NCI-H774 (cell line): ENCODE measurements at places on chromosomes 7 and 10.

DNA sequence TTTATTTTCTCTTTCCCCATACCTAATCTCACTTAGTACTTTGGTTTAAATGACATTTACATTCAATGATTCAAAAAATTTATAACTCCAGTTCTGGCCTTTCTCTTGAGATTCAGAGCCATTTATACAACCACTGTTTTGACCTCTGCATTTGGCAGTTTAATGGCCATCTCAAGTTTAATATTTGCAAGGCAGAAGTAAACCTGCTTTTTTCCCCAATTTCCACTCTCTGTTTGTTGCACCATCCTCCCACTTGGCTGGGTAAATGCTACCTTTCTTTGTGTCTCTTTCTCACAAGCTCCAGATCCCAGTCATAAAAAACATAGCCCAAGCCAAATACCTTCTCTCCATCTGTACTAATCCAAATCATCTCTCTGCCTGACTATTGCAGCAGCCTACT, 315.2 kb upstream of the MTPN start:
- no peak for DNase-seq

- no peak for DNase-seq
Measured at GRCh38 chr7:91660734-91661356, 219.7 kb downstream of the MTERF1 start.

GRCh38 chr10:59900048-59900727, 6.2 kb downstream of the CCDC6 start:
- no peak for DNase-seq

- DNase-seq: no peak
Measured at GRCh38 chr10:72761498-72761897, 69.6 kb downstream of the MCU start.

- DNase-seq: no peak
Measured at GRCh38 chr10:32906595-32906994, 51.4 kb downstream of the ITGB1 start.

- DNase-seq: no peak
Measured at GRCh38 chr7:36161996-36162395, 8.9 kb downstream of the EEPD1 start.

DNA sequence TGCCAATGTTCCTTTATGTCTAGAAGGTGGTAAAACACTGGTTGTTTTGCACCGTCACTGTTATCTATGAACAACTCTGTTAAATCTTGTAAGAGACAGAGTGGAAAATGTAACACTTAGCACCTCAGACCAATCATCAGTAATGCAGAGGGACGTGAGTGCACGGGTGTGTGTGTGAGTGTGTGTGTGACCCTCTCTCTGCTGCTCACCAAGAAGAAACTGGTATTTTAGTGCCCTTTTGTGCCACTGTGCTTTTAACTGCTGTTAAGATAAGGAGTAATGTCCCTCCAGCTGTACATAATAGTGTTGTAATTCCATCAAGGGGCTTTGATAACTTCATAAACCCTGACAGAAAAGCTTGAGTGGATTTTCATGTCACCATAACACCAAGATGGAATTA, 130.1 kb downstream of the CREB5 start:
- DNase-seq: no peak

- DNase-seq: no peak
Measured at GRCh38 chr10:475709-476454, 213.6 kb downstream of the DIP2C start.

- no peak for DNase-seq
Measured at GRCh38 chr7:151437866-151438516, 1.9 kb downstream of the CRYGN start.

GRCh38 chr7:6403907-6404306, 43.8 kb downstream of the DAGLB start:
- DNase-seq: no peak

GRCh38 chr10:11017570-11018431, at the start of gene CELF2:
TSS of gene CELF2 (plus strand) at chr10:11017872. CDS start at chr10:11018090, 218 bp downstream.
- DNase-seq: no peak

GRCh38 chr10:77836299-77836820, 90.2 kb downstream of the DLG5 start:
- DNase-seq: no peak

DNA sequence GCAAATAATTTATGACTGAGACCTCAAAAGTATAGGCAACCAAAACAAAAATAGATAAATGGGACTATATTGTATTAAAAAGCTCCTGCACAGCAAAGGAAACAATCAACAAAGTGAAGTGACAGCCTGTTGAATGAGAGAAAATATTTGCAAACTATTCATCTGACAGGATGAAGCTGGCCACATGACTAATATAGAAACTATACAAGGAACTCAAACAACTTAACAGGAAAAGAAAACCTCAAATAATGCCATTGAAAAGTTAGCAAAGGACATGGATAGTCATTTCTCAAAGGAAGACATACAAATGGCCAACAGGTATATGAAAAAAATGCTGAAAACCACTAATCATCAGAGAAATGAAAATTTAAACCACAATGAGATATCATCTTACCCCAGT, 245.1 kb downstream of the STK31 start:
- DNase-seq: no peak

- no peak for DNase-seq
Measured at GRCh38 chr10:33143160-33143728, 185.2 kb upstream of the ITGB1 start.

- no peak for DNase-seq
Measured at GRCh38 chr10:76306856-76307255, 875.4 kb downstream of the LRMDA start.

GRCh38 chr7:129351320-129351719, 82.9 kb upstream of the STRIP2 start:
- DNase-seq: no peak

GRCh38 chr10:5479481-5480161, 19.7 kb downstream of the CALML5 start:
- DNase-seq: no peak

DNA sequence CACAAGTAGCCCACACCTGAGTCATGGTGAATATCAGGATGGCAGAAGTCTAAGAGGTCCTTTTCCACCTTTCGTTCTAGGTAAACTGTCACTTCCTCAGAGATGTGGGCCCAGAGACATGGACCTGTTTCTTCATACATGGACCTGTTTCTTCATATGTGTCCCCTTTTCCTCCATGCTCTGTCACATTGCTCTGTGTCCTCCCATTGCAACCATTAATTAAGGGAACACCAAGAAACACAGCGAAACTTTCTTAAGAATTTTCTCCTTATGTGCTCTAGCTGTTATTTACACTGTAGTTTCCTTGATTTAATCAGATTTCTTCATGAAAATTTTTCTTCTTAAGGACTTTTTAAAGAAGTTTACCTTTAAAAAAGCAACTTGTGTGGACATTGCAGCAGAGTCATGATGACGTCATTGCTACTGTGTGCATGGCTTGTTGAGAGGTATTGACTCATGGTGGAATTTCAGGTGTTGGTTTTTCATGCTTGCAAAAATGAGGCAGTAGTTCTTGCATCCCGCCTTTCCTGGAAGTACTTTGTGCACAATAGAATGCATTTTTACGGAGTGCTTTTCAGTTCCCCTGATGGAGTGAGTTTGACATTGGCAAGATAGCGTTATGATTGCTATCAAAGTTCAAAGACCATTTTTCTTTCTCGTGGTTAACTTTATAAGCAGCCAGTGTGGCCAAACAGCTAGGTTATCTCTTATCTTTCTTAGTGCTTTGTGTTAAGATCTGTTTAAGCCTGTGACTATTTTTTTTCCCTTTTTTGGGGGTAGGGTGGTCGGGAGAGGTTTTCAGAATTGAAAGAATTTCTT, 37.7 kb downstream of the CFAP58 start:
- no peak for DNase-seq

GRCh38 chr10:21753497-21754270, 219.7 kb downstream of the MLLT10 start:
- no peak for DNase-seq

DNA sequence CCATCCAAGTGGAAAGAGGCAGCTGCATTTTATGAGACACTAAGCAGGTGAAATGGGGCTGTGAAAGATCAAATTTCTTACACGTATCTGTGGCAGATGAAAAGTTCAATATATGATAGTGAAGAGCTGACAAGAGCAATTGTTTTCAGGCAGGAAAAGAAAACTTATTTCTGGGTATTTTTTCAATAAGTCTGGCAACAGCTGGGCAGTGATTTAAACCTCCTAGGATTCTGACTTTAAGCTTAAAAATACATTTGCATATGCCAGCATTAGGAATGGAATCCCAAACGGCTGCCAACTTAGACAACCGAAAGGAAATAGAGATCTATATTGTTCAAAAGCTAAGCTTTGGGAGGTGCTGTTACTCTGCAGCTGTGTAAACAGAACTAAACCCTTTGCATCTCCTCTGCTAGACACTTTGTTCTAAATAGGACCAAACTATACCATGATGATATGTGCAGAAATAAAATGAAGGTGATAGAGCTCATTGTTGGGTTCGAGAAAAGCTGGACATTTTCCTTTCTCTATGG, 26.1 kb downstream of the DYNC1I1 start:
- DNase-seq: peak; percentile 44

- DNase-seq: no peak
Measured at GRCh38 chr10:88494537-88494936, 88.6 kb downstream of the RNLS start.
